ENCODE measurements at places on chromosomes 5 and 9.

- no peak for DNase-seq
Observed at GRCh38 chr5:141823056-141823455, 55.2 kb downstream of the PCDH1 start.

- no peak for DNase-seq
Observed at GRCh38 chr9:78839252-78839651, 542.3 kb downstream of the PSAT1 start.

DNA sequence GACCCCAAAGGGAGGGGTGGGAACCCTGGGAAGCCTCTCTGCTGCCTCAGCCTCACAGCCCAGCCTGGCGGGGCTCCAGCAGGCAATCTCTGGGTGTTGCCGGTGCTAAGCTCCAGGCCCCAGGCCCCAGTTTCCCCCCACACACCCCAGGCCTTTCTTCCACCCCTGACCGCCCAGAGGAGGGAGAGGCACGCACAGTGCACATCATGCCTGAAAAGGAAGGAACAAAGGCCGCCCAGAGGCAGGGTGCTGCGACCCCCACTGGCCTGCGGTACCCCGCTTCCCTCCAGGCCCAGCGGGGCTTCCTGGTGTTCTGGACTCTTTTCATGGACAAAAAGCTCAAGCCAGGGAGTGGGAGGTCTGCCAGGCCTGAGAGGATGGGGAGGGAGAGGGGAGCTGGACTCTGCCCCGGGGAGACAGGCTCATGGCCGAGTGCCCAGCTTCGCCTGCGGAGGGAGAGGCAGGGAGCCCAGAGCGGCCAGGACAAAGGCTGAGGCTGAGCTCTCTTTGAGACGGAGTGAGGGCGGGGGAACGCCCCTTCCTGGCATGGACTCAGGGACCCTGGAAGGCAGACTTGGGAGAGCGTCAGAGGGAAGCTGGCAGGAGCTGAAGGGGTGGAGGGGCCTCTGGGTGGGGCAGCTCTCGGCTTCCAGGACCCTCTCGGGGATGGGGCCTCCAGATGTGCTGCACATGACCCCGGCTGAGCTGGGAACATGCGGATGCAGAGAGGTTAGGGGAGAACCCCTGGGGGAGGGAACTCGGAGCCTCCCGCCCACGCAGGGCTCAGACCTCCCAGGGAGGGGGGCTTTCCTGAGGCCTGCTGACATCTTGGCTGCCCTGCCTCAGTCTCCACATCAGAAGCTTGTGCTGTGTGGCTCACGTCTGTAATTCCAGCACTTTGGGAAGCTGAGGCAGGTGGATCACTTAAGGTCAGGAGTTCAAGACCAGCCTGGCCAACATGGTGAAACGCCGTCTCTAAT is 1.8 kb upstream of the ENTPD2 start:
- DNase-seq: no peak

GRCh38 chr5:7793895-7794294 is 57.0 kb downstream of the CFAP90 start:
- no peak for DNase-seq

DNA sequence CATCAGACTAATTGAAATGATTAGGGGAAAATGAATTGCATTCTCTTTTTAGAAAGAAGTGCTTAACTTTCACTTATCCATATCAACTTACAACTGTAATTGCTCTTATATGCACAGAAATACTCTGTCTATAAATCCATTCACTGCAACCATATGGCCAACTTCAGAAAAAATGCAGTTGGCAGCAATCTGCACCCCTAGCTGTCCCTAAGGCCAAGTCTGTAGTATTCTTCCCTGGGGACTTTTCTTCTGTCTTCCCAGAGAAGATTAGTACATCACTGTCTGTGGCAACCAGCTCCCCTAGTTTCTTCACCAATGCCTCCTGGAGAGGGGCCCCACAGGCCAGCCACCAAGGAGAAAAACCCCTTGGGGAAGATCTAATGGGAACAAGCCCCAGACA is 45.4 kb downstream of the ABCA1 start:
- no peak for DNase-seq

DNA sequence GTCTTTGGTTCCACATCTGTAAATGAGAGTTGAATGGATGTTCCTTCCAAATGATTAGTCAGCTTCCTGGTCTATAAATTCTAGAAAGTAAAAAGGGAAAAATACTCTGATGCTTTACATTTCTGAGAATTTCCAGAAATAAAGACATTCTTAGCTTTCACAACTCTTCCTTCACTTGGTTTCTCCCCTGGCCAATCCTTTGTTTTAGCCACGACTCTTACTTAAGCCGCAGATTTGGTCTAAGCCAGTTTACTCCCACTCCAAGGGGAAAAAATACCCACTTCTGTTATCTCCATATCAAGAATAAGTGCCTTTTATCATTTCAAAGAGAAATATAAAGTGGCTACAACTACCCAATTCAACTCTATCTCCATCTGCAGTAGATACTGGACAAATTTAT is 29.7 kb downstream of the PWWP2A start:
- no peak for DNase-seq

DNA sequence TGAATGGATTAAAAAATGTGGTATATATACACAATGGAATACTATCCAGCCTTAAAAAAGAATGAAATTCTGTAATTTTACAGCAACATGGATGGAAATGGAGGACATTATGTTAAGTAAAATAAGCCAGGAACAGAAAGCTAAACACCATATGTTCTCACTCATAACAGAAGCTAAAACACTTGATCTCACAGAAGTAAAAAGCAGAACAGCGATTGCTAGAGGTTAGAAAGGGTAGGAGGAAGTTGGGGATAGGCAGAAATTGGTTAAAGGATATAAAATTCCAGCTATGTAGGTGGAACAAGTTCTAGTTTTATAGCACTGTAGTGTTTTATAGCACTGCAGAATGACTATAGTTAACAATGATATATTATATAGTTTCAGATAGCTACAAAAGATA is 15.8 kb downstream of the MARCHF3 start:
- no peak for DNase-seq

GRCh38 chr5:145934276-145934675 is 2.1 kb upstream of the SH3RF2 start:
- no peak for DNase-seq

GRCh38 chr5:122187426-122187825 is 58.1 kb downstream of the ZNF474 start:
- DNase-seq: no peak

DNA sequence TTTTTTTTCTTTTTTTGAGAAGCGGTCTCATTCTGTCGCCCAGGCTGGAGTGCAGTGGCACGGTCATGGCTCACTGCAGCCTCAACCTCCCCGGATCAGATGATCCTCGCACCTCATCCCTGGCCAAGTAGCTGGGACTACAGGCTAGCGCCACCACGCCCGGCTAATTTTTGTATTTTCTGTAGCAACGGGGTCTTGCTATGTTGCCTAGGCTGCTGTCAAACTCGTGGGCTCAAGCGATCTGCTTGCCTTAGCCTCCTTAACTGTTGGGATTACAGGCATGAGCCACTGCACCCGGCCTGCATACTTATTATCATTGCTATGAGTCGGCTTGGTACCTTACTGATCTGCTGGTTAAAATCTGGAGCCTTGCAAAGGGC is 790 bp upstream of the IARS1 start:
- DNase-seq: peak; percentile 1

GRCh38 chr5:73447530-73448462 is 781 bp downstream of the FOXD1 start:
- DNase-seq: no peak

- no peak for DNase-seq
Observed at GRCh38 chr5:134784946-134785620, 26.5 kb downstream of the DDX46 start.

DNA sequence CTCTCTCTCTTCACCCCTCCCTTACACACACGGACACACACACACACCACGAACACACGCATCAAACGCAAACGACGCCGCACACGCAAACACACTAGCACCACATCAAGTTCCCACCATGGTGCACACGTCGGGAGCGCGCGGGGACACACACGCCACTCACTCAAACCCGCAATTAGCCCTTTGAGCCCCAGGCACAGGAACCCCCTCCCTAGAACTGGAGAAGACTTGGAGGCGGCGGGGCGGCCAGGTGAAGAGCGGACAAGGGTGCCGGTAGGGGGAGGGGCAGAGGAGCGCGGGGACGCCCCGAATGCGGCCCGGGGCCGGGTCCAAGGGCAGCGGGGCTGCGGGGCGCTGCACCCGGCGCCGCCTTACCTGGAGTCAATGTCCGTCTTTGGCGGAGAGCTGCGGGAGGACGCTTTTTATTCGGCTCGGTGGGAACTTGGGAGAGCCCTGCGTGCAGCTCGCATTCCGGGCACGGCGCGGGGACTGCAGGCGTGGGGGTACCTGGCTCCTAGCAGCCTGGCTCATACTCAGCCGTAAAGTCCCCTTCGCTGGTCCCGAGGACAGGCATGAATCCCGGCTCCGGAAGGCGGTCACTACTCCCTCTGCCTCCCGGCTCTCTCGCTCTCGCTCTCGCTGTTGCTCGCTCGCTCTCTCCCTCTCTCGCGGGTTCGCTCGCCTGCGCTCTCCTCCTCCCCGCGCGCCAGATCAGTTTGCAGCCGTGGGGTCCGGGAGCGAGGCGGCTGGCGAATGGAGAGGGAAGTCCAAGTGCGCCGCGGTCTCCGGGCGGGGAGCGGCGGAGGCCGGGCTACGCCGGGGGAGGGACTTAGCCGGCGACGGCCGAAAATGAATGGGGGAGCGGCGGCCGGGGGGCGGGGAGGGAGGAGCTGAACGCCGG is at the start of gene BRINP1:
Gene BRINP1, minus strand, starts transcription at position 755 of the 901 bp plus-strand sequence. CDS start 56,080 bp downstream, outside the sequence.
- DNase-seq: peak; percentile 50

DNA sequence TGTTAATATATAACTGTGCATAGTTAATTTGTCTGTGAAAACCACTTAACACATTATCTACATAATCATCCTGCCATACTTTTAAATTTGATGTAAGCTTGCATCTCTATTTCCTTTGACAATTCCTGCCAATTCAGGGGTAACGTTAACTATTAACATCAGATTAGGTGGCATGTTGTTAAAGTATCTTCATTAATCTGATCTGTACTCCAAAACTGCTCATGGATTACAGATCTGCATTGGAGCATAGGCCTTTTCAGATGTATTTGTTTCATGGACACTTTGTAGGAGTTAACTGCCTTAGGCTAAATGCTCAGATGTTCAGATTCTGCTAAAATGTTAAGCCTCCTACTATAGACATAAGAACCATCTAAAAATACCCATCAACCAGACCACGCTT is 3.1 kb downstream of the RPS6 start:
- DNase-seq: no peak

- DNase-seq: no peak
Observed at GRCh38 chr5:88689668-88690408, 193.1 kb downstream of the MEF2C start.

DNA sequence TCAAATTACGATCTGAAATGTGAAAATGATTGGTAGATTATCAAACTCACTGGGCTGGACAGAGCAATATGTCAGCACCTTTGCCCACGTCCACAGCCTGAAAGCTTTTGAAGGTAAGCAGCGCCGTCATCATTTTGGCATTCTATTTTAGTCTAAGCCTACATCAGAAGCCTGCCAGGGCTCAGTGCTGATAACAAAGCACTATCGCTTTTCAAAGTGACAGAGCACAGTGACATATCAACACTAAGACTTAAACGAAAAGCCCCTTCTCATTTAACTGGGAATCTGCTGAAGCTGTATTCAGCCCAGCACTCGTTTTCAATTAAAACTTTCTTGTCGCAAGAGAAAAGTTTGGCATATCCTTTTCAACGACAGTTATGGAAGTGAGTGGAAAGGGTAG is 1076.3 kb downstream of the PTPRD start:
- DNase-seq: no peak

DNA sequence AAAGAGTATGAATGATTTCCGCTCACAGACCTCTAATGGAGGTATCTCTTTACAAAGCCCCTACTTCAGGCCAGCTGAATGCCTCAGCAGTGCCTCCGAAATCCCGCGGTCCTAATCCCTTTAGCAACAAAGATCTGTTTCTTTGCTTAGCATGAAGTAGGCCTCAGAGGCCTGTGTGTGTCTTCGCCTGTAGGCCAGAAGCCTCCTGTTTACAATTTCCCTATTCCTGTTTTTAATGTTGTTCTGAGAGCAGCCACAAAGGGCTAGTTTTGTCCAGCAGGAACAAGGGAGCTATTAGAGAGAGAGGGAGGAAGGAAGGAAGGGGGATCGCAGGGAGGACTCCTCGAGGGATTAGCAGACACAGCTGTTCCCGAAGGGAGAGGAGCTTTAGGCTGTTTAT is 166.4 kb upstream of the SPRY4 start:
- no peak for DNase-seq

GRCh38 chr9:22050924-22051323 is 41.8 kb upstream of the CDKN2B start:
- no peak for DNase-seq

GRCh38 chr5:144549580-144549979 is 378.9 kb downstream of the KCTD16 start:
- DNase-seq: no peak

DNA sequence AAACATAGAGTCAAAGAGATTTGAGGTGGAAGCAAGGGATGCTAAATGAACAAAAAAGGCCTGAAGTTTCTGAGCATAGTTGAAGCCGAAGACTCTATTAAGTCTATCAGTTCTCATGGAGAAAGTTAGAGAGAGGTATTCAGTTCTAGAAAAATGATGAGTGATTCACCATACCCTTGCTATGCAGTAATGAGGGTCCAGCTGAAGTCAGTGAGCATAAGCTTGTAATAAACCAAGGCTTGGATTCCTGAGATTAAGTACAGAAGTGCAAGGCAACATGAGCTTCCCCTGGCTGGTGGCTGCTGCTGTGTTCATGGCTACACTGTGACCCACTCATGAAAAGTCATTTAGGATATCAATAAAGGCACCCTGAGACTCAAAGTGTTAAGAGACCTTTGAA is 129.7 kb upstream of the MTAP start:
- DNase-seq: no peak

DNA sequence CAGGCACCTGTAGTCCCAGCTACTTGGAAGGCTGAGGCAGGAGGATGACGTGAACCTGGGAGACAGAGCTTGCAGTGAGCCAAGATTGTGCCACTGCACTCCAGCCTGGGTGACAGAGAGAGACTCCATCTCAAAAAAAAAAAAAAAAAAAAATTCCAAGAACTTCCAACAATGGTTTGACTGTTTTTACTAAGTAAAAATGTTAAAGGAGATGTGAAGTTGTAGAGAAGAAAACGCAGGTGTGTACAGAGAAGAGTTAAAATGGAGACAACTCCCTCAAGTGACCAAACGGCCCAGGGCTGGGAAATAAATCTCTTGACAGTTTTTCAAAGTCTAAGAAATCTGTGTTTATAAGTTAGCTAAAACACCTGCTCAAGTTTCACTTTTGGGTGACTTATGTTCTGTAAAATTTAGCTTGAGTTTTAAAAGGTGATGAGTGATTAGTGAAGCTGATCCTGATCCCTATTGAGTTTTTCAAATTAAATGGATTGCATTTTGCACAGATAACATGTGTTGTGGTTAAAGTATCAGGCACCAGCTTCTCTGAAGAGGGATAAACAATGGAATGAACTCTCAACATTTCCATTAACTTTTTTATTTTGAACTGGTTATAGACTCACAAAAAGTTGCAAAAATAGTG is 255.2 kb upstream of the CD180 start:
- DNase-seq: no peak

- no peak for DNase-seq
Observed at GRCh38 chr5:102713682-102714231, 41.3 kb upstream of the PAM start.

- no peak for DNase-seq
Observed at GRCh38 chr9:136673088-136673974, 10.6 kb downstream of the EGFL7 start.

- no peak for DNase-seq
Observed at GRCh38 chr9:124454296-124454695, 4.0 kb downstream of the ADGRD2 start.

GRCh38 chr5:73728493-73729273 is 102.7 kb downstream of the ARHGEF28 start:
- no peak for DNase-seq
